ENCODE measurements at places on chromosomes 12 and 14.

- no peak for DNase-seq
These were observed 54.3 kb upstream of the RIN3 start for GRCh38 chr14:92459030-92459949.

- no peak for DNase-seq
These were observed 39.9 kb downstream of the SLC25A47 start for GRCh38 chr14:100363053-100363452.

GRCh38 chr14:64758691-64759554 is 54.7 kb downstream of the PLEKHG3 start:
- DNase-seq = no peak

DNA sequence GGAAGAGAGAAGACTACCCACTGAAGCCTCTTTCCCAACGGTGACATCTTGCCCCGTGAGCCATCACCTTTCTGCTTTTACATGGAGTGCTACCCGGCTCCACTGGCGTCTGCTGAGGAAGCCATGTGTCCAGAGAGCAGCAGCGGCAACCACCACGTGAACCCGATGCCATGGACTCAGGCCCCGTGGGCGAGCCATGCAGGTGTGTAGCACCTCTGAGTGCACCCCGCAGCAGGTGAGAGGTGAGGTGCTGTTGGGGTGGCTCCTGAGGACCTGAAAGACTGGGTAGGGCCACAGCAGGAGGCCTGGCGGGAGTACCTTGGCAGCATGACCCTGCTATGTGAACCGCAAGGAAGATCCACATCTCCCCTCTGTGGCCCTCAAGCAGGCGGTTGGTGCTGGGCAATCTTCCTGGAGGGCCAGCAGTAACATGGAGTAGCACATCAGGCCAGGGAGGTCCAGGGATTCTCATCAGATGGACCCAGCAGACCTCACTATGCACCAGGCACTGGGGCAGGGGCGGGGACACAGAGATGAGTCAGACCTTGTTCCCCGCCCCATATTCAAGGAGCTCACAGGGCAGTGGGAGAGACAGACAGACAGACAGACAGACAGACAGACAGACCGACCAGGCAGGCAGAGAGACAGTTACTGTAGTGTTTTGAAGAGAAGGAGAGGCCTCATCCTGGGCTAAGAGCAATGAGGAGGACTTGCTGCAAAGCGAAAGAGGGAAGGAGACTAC is 129.6 kb downstream of the PAPOLA start:
- no peak for DNase-seq

DNA sequence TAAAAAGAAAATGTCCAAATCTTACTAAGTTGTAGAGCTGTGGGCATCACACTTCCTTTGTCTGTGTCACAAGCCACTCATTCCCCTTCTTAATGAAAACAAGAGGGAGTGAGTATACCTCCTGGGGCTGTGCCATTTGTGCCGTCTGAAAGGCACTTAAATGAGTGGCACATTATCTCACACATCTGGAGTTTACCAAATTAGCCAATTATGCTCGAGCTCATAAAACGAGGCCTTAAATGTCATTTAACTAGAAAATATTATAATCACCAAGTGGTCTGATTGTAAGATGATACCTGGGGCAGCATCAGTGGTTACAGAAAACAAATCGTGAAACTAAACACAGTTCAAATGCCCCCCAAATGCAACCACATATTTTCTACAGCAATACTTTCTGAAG is 146.1 kb downstream of the PAX9 start:
- DNase-seq = no peak

DNA sequence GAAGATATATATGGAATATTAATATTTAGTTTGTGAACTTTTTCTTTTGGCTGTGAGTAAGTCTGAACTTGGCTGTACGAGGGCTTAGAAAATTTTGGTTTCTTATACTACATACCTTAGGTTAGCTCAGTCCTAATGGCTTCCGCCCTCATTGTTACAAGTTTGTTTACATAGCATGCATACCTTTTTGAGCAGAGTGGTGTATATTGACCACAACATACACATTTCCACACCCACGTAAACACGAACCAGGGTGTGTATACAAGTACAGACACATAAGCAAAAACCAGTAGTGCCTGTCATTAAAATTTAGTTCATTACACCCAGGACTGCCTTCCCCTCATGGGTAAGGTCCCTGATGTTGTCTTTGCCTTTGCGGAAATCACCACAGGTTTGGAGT is 230.2 kb upstream of the RGS6 start:
- DNase-seq = no peak

DNA sequence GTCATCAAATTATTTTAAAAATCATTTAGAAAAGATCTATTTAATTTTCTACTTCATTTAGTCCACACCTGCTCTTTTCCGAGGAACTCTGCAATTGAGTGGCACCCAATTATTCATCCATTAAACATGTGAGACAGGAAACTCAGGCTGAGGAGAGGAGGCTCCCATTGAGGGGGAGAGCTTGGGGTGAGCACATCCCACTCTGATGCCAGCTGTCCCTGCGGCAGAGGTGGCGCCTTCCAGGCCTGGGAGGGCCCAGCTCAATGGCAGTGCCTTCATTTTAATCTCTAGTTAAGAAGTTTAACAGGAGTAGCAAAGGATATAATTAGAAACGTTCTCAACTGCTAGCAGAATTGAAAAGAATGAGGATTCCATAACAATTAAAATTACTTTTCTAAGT is 92.0 kb downstream of the ITPR2 start:
- no peak for DNase-seq

DNA sequence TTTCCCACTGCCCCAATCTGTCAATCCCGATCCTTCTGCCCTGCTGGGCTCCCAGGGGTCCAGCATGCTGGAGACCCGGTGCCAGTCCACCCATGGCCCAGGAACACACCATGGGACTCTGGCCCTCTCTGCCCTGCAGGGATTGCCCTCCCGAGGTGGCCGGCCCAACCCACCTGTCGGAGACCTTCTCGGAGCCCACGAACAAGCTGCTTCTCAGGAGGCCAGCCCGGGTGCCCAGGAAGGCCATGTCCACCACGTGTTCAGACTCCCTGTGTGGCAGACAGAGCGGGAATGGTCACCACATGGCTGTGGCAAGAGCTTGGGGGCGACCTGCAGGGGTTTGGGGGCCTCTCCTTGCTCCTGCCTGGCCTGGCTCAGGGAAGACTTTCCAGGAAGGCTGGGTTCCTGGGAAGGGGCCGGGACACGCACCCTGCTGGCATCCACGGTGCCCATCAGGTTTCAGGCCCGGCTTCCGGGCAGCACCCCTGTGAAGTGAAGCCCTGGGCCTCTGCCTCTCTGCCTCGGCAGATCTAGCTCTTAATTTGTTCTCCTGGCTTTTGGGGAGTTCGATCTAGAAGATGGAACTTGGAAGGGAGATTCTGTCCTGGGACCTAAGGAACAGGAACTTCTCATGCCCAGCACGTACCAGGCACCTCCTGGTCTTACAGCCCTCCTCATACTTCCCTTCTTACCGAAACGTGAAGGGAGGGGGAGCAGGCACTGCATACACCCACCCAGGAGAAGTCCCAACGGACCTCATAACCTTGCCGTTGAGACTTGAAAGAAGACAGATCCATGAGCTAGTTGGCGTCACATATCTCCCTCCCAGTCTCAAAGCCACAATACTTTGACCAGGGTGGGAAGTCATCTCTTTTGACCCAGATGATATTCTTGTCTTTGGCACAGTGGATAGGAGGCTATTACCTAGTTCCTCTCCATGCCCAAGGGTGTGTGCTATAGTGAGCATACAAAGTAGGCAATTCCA is 26.3 kb downstream of the LRTM2 start:
- DNase-seq = no peak

GRCh38 chr14:29035134-29035533 is 268.5 kb downstream of the FOXG1 start:
- DNase-seq = no peak

DNA sequence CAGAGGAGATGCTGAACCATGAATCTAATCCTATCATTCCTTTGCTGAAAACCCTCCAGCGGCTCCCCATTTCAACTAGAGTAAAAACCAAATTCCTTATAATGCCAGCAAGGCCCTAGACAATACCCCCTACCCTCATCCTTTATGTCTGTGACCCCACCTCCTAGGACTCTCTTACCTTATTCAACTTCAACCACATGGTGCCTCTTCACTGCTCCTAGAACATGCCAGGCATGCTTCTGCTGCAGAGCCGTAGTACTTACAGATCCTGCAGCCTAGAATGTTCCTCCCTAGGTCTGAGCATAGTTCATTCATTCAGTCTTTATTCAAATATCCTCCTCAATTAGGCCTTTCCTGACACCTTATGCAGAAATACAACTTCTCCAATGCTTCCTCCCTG is 54.9 kb downstream of the DCAF5 start:
- no peak for DNase-seq

- DNase-seq = no peak
These were observed 40.7 kb downstream of the BCL11B start for GRCh38 chr14:99231161-99231849.

GRCh38 chr12:106227641-106228319 is 20.0 kb downstream of the CKAP4 start:
- DNase-seq = no peak

GRCh38 chr12:30104971-30105370 is 321.2 kb upstream of the TMTC1 start:
- DNase-seq = no peak
